ENCODE measurements at places on chromosomes 5 and 9. TPM values are rescaled to one million over a fixed set of nuclear protein-coding genes. Genes with fewer than 3 reads are reported as not detected.

The CDX1 gene
- not detected for total RNA-seq

DNA sequence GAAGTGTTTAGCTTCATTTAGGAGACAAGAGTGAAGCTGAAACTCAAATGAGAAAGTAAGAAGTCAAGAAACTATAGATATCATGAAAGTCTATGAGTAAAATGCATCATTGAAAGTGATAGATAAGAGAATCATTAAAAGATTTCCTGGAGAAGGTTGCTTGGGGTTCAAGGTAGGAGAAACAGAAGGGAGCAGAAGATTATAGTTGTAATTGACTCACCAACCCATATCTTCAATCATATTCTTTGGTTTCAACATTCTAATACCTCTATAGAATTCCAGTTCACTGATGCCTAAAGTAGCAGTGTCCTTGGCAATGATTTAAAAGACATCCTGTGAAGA is 365.7 kb upstream of the RIOK2 start:
- no peak for DNase-seq

- DNase-seq, result no peak
Observed at GRCh38 chr5:87770601-87771121, 357.9 kb upstream of the CCNH start.

- no peak for DNase-seq
Observed at GRCh38 chr5:37875051-37875787, 35.4 kb upstream of the GDNF start.

DNA sequence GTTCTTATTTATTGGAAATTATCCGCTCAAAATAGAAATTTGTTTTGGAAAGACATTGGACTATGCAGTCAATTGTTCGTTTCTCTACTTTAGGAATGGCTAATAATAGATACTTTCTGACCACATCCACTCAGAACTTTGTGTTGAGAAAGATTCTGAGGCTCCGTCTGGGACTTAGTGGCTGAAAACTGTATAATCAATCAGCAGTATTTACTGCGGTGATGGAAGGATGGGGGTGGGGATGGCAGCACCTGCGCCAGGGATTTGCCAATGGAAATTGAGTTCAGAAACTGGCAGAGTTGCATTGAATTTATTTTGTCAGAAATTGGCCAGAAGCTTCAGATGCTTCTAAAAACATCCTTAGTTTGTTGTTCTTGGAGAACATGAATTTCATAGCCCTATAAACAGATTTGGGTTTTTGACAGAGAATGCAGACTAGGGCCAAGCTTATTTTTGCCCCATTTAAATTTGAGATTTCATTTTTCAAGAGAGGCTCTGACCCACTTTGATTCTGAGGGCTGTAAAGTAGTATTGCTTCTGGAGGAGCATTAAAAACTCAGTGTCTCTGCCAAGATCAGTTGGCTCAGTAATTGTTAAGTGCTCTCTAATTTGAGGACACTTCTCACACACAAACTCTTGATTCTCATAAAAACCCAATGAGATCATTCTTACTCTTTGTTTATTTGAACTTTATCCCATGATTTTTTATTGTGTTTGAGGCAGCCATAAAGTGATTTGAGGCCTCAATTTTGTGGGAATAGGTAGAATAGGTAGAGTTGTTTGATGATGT is 215.1 kb downstream of the CD180 start:
- no peak for DNase-seq

- DNase-seq, result no peak
Observed at GRCh38 chr5:99614888-99615287, 686.1 kb upstream of the CHD1 start.

GRCh38 chr5:127642949-127643348 is 5.9 kb upstream of the CTXN3 start:
- no peak for DNase-seq

GRCh38 chr9:96654450-96655197 is 493 bp downstream of the PRXL2C start:
- peak; percentile 89 for DNase-seq

- peak; percentile 89 for DNase-seq
Observed at GRCh38 chr9:70480405-70480980, 66.0 kb upstream of the KLF9 start.
